ENCODE measurements at places on chromosomes 2 and 18.

DNA sequence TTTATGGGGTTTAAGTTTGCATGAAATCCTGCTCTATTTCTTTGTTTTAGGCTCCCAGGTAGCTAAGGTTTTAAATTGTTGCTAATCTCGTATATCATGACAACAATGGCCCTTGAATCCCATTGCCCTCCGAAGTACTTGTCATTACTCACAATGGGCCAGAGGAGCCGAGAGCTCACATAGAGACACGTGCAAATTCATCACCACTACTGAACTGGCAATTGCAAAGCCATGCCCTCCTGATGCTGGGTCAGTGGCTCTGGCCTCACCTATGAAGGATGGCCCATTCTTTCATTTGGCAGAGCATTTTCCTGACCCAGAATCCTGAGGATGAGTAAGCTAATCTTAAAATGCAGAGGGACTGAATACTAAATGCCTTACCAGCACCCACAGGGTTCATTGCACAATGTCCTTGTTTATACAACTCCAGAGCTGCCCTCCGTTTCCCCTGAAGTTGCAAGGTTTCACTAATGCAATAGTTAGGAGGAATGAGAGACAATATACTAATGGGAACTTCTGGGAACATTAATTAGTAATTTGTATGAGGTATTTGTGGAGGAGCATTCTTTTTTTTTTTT lies 71.6 kb upstream of the GAREM1 start:
- no peak for DNase-seq

- DNase-seq, result no peak
These were observed 438.1 kb upstream of the ST6GAL2 start for GRCh38 chr2:107323946-107324565.

DNA sequence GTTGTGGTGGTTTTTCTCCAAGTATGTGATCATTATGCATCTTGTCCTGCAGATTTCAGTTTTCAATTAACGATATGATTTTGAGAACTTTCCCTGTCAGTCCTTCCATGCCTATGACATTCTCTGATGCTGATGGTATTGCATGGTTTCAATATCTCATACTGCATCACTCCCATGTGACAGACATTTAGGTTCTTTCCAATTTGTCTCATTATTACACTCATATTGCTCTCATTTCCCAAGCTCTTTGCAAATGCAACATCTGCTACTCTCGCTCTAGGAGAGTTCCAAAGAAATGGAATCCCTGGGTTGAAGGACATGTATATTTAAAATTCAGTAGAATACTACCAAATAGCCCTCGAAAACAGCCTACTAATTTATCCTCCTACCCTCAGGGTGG lies 125.5 kb downstream of the MARCHF4 start:
- no peak for DNase-seq

GRCh38 chr18:9900699-9901098 lies 13.1 kb upstream of the VAPA start:
- DNase-seq, result no peak

GRCh38 chr2:71613953-71614925 lies 160.9 kb downstream of the DYSF start:
- DNase-seq, result no peak

DNA sequence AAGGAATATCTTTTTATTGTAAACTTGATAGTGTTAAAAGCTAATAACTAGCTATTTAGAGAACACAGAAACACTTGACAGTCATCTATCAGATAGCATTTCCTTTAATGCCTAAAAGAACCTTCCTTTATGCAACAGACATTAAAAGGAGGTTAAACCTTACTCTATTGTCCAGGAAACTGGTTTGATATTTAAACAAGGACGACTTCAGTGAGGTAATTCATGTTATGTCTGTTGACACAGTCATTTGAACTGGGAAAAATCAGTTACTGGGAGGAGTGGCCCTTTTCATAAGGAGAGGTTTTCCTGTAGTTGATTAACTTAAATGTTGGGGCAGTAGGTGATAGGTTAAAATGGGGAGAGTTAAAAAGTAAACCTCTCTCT lies 6.7 kb downstream of the TGIF1 start:
- DNase-seq, result no peak

- DNase-seq, result no peak
These were observed 66.2 kb upstream of the MCFD2 start for GRCh38 chr2:46981662-46982350.

DNA sequence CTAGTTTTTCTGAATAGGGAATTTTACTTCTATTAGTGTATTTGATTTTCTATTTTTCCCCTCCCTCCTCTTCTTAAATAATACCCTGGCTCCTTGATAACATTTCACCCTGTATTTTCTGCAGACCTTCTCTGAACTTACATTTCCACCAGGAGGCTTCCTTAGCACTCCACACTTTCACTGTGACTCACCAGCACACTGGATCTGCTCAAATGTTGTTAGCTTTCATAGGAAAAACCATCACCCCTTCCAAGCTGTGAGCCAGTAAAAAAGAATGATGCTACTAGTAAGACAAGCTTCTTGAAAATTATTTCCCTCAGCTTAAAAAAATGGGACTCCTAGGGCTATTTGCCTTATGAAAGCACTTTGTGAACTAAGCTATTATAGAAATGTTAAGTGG lies 16.1 kb downstream of the SUPT7L start:
- no peak for DNase-seq

DNA sequence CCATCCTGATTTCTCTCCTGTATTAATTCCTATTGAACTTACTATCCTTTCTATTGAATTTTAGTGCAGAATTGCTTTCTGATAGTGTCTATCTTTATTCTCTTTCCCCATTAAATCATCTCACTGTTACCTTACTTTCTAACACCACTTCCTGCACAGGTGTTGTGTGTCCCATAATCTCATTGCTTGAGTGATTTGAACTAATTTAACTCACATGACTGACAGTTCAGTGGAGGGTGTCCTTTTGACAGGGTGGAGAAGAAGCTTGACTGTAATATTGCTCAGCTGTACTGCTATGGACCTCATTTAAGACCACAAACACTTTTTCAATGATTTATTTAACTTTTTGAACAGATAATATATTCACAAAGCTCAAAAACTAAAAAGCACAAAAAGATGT lies 211.8 kb downstream of the NRXN1 start:
- no peak for DNase-seq

DNA sequence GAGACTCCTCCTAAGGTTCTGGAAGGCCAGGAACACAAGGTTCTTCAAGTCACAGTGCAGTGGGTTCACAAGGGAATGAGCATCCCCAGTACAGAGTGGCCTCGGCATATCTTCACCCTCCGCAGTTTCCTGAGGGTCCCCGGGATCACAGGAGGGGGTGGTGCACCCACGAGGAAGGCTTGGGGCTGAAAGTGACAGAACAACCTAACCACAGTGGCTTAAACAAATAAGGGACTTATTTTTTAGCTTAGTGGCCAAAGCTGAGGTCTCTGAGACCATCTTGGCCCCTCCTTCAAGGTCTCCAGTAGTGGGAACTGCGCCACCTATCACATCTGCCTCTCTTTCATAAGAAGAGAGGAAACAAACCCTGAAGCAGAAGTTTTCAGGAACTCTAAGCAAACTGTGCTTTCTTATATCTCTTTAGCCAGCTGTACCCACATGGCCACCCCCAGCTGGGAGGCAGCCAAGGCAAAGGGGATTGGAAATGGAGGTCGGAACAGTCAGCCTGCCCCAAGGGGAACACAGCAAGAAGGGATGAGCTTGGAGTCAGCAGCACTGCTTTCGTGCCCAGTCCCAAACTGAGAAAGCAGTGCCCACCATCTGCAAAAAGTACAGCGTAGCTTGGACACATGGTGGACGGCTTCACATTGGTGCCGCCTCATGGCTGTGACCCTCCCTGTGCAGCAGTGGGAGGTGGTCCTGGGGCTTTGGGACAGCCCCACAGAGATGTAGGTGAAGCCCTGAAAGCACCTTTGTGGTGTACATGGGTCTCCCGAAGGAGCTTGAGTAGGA lies 260.0 kb upstream of the ID2 start:
- no peak for DNase-seq

DNA sequence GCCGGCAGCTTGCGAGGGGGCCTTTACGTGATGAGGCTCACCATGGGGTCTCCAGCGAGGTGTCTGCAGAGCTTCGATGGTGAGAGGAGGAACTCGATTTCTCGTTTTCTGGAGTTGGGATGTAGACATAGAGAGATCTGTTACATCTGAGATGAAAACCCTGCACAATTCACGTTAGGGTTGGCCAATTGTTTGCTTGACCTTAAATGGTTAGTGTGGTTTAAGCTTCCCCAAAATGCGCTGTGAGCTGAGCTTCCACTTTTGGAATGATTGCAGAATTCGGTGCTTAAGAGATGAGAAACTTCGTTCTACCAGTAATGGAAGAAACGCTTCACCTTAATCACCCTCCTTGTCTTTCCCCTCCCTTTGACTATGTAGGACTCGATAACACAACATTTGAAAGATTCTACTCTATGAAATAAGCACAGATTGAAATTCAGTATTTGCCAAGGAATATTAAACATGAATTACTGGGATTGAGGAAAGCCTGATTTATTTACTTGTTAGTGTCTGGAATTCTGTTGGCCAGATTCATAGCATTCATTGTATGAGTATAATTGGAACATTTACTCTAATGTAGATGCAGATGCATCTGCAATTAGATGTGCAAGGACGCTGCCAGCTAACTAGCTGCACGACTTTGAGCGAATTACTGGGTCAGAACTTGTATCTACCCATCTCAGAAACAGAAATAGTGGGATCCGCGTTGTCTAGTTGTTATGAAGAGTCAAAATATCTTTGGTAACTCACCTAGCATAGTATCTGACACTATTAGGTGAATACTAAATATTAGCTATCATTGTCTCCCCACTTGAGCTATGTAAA lies 1.6 kb upstream of the KLF7 start:
- no peak for DNase-seq

DNA sequence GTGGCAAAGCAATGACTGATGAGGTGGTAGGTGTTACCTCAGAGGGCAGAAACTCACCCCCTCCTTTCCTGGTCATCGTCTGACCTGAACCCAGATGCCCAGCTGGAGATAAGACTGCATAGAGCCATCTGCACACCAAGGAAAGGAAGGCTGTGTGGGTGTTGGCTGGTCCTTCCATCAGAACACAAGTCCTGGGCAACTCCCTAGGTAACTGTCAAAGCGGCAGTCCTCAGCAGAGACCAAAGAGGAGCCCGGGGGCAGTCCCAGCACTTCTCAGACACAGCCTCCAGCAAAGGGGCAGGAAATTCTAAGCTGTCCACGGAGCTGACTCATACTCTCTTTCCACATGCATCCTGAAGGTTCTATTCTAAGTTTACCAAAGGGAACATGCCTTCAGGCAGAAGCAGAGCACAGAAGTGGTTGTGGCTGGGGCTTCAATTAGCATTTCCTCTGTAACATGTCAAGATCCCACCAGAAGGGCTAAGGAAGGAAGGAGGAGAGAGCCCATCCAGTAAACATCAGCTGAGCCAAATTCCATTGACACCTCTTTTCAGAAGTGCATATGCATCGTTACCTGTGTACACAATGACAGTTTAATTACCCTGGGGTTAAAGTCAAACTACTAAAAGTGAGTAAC lies 54.7 kb downstream of the SPRED2 start:
- DNase-seq, result no peak

GRCh38 chr2:26567534-26567933 lies 73.6 kb downstream of the CIB4 start:
- no peak for DNase-seq

GRCh38 chr2:68908392-68908970 lies 37.3 kb upstream of the BMP10 start:
- peak; percentile 81 for DNase-seq

- no peak for DNase-seq
These were observed 1262.9 kb downstream of the SUCLG1 start for GRCh38 chr2:83196225-83196624.

DNA sequence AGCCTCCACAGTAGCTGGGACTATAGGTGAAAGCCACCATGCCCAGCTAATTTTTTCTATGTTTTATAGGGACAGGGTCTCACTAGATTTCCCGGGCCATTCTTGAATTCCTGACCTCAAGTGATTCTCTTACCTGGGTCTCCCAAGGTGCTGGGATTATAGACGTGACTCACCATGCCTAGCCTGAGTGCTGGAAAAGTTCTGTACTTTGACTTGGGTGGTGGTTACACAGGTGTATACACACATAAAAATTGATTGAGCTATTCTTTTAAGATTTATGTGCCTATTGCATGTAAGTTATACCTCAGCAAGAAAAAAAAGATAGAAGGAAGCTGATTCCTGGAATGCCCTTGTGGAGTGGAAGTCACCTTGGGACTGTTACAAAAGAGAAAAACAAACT lies 34.8 kb upstream of the KCNF1 start:
- no peak for DNase-seq

- DNase-seq, result no peak
These were observed 69.8 kb upstream of the GALNT3 start for GRCh38 chr2:165863810-165864261.

DNA sequence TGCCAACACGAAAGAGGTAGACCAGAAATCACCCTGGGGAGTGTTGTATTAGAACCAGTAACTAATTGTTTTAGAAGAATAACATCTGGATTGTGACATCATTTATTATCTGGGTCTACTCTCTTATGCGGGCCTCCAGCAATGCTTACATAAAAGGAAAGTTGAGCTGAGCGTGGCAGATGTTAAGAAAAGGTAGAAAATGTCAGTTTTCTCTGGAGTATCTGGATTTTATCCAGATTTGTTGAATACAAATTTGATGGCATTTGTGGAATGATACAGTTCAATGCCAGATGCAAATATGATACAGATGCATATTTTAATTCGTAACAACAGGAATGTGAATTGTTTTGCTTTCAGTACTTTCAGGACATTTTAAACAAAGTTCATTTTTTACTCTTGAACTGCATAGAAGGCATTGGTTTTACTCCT lies 90.3 kb downstream of the PRPF40A start:
- no peak for DNase-seq

GRCh38 chr2:145593991-145594614 lies 1074.2 kb upstream of the ZEB2 start:
- DNase-seq, result no peak

Data from T follicular helper cell (primary cell).